ENCODE measurements at places on chromosomes 11 and 22.
A peak's percentile ranks its signal among the peaks of the same experiment; 100 is the strongest.

DNA sequence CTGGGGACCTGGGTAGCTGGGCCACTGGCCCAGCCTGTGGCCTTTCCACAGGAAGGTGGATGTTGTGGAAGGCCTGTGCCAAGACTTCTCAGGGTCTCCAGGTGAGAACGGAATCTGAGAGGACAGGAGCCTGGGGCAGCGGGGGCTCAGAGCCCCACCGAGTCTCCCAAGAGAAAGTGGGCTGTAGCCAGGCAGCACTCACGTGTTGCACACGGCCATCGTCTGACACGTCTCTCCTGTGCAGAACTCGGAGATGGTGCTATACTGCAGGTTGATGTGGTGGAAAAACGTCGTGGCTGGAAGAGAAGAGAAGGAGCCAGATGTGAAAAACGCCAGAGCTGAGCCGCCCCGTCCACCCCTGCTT is 6.4 kb downstream of the MOB2 start:
- no peak for DNase-seq

GRCh38 chr22:49081261-49081666 is 746.4 kb downstream of the BRD1 start:
- DNase-seq, result no peak

DNA sequence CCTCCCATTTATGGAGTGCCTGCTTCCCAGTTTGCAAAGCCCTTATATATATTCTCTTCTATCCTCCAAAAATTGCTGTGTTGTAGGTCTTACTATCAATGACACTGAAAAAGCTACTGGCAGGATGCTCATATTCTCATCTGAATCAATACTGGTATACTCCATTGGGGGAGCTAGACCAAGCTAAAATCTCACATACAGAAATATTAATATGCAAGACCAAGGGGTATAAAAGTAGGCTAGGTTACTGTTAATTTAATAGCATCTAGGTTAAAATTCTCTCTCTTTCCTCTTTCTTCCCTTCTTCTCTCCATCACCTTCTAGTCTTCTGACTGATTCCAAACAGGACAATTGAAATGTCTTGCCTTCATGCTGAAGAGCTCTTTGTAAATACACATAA is 17.1 kb upstream of the BDNF start:
- DNase-seq, result no peak

GRCh38 chr22:48052621-48052890 is 1290.1 kb downstream of the TBC1D22A start:
- DNase-seq, result no peak

- DNase-seq, result no peak
Observed at GRCh38 chr11:128544471-128545051, 42.8 kb downstream of the ETS1 start.

GRCh38 chr11:67355023-67355793 is 1.9 kb upstream of the POLD4 start:
- peak; percentile 42 for DNase-seq

DNA sequence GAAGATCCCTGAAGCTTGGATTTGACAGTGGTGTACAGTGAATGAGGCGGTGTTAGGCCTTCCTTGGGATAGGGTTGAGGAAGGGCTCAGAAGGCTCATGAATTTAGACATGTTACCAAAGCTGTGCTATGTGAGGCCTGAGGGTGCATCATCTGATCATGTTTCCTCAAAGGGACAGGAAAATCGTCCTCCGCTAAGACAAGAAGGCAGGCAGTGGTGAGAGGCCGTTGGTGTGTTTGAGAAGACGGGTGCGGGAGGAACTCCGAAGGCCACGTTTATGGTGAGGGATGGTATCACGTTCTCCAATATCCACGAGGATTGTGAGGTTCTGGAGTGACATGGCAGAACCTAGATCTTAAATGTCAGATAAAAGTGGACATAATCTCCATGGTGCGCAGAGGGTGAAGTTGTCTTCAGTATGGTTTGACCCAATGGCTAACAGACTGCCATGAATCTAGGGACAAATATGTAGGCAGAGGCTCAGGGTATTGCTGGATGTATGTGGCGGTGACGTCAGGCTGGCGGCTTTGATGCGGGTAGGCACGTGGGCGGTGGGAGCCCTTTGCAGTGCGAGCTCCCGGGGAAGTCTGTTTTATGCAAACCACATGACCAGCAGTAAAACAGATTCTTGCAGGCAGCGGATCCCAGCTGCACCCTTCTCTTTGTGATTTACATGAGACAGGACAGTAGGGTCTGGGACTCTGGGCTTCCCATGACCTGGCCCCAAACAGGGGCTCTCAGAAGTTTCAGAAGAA is 242.3 kb upstream of the B3GAT1 start:
- DNase-seq, result no peak

GRCh38 chr22:27896245-27896644 is 22.8 kb downstream of the PITPNB start:
- DNase-seq, result no peak

DNA sequence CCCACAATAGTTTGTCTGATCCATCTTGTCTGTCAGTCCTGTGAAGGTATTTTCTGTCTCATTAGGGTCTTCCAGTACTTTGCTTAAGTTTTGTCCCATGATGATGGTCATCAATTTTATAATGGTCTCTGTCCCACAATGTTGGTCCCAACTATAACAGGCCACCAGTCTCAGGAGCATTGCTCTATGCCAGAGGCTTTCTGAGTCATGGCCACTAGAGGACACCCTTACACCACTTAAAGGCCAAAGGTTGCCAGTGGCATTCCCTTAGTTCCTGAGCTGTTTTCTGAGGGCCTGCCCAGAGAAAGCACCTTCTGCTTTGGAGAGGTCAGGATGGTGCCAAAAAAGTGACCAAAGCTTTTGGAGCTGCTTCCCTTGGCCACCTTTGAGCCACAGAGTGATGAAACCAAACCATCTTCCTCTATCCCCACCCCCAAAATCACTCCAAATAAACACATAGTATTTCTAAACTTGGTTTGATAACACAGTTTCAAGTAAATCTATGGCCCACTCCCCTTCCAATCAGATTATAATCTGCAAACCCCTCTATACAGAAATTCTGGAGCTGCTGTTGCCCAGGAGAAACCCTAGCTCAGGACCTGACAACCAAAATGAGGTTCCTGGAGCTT is 19.3 kb downstream of the EIF3F start:
- peak; percentile 75 for DNase-seq

DNA sequence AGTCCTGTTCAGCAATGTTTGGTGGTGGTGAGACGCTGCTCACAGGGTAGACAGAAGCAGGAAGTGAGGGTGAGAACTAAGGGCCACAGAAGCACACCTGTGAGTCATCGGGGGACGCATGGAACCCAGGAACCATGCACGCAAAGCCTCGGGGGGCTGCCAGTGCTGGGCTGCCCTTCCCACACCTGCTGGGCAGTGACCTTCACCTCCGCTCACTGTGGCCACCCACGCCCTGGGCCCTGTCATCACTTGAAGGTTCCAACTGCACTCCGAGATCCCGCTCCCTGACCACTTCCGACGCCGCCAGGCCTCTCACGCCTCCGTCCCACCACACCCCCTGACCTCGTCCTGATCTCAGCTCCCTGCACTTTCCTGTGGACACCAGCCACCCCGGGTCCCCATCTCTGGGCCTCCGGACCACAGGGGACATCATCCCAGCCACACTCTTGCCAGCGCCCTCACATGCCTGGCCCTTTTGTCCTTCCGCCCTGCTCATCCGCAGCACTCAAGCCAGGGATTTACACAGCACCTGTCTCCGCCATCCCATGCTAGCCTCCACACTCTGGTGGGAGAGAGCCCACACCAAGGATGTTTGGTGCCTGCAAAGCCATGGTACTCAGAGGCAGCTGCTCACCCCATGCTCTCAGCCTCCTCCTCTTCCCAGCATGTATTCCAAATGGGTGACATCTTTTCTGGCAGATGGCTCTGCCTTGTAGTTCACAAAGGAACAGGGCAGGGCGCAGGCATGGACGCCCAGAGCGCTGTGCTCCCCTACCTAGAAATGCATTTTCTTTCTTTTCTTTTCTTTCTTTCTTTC is 23.1 kb upstream of the ATXN10 start:
- no peak for DNase-seq

DNA sequence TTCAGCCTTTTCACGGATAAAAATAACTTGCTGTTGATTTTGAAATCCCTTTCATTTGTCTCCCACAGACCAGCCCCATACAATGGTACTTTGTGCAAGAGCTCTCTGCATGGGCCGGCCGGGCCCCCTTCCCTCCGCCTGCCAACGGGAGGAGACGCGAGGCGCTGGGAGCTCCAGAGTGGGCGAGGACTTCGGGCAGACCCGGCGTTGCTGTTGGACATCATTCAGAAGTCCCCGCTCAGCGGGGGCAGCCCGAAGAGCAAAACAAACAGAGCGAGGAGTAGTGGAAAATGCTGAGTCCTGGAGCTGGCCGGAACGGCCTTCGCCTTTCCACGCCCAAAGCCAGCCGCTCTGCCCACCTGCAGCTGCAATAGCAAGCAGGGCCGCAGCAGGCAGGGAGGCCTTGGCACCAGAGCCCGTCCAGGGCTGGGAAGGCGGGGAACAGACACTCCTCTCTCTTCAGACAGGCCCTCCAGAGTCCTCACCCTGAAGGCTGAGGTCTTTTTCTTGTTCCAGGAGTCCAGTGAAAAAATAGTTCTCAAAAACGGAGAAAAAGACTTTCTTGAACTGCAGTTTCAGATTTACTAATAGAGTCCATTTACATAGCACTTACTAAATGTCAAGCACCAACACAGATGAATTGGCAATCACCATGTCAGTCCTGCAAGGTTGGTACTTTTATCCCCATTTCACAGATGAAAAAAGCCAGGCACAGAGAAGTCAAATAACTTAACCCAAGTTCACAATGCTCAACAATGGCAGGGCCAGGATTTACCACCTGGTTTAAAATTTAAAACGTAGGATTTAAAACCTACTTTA is 135.5 kb downstream of the ETS1 start:
- no peak for DNase-seq

DNA sequence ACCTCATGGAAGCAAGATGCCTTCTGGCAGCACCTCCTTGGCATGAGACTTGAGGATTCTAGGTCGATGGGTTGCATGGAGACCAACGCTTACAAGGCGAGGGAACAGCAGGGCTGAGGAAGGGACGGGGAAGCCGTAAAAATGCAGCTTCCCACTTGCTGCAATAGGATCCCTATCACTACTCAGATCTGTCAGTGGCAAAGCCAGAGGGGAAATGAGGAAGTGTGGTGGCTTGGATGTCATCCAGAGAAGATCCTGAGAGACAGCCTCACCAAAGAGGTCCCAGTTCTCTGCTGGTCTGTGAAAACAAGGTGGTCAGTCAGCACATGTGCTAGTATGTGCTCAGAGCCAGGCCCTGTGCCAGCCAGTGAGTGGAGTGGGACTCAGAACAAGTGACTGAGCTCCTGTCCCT is 22.2 kb downstream of the CYB5R2 start:
- no peak for DNase-seq

DNA sequence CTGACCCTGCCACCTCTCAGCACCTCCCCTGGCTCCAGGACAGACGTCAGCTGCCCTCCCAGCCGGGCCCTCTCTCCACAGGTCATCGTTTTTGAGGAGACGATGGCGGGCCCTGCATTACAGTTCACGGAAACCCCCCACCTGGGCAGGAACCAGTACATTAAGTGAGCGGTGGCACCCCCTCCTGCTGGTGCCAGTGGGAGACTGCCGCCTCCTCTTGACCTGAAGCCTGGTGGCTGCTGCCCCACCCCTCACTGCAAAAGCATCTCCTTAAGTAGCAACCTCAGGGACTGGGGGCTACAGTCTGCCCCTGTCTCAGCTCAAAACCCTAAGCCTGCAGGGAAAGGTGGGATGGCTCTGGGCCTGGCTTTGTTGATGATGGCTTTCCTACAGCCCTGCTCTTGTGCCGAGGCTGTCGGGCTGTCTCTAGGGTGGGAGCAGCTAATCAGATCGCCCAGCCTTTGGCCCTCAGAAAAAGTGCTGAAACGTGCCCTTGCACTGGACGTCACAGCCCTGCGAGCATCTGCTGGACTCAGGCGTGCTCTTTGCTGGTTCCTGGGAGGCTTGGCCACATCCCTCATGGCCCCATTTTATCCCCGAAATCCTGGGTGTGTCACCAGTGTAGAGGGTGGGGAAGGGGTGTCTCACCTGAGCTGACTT is 37.0 kb downstream of the B3GAT1 start:
- no peak for DNase-seq

GRCh38 chr11:74672956-74673692 is 58.1 kb downstream of the CHRDL2 start:
- DNase-seq, result no peak

DNA sequence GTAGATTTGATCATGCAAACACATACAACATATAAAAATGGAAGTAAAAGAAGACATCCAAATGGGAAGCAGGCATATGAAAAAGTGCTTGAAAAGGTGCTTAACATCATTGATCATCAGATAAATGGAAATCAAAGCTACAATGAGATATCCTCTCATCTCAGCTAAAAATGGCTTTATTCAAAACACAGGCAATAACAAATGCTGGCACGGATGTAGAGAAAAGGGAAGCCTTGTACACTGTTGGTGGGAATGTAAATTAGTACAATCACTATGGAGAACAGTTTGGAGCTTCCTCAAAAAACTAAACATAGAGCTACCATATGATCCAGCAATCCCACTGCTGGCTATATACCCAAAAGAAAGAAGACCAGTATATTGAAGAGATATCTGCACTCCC is 549 bp upstream of the TCN1 start:
- DNase-seq, result no peak

DNA sequence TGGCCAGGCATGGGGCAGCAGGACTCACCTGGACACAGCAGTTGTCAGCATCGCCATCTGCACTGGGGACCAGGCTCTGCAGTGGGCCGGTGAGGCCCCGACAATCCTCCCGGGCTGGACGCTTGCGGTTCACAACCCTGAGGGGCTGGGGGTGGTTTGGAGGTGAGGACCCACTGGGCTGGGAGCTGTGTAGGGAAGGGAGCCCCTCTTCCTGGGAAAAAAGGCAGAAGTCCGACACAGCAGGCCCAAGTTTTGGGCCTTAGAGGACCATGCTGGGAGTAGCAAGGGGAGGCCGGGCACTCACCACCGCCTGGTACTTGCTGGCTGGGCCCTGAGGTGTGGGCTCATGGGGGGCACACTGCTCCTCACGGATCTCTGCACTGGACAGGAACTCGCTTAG is 39.8 kb upstream of the KCNJ11 start:
- no peak for DNase-seq

DNA sequence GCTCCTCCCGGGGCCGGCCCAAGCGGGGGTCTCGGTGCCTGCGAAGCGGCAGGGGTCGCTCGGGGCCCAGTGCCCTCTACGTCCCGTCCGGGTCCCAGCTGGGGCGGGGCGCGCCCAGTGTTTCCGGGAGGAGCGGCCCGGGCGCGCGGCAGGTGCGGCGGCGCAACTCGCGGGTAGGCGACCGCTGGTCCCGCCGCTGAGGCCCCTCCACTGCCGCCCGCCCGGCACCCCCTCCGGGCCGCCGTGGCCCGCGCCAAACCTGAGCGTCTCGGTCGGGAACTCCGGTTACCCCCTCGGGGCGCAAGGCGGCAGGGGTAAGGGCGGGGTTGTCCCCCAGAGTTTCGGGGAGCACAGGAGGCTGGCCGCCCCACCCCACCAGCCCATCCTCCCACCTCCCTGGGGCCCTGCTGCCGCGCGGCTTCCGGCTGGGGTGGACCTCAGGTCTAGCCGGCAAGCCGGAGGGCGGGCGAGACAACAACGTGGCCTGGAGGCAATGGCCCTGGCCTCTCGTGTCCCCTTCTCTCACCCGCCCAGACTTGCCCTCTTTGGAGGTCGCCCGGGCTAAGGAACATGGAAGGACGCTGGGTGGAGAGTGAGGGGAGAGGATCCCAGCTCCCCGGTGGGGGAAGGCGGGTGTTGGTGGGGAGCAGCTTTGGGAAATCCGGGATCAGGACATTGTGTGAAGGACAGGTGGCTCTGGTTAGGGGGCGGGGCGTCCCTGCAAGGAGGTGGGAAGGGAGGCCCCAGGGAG is 398 bp upstream of the CRACR2B start:
- DNase-seq, result peak; percentile 94
